Kidney epithelial cell (primary cell): ENCODE measurements at places on chromosomes 12 and 14. TPM values are rescaled to one million over a fixed set of nuclear protein-coding genes. Genes with fewer than 3 reads are reported as not detected.

Gene TSPAN9
- 17.7 and 18.5 TPM in 2 replicates for total RNA-seq

Gene SIX1
- total RNA-seq: 2.9 and 3.3 TPM in 2 replicates

Gene TMEM260
- total RNA-seq: 14.8 and 16.5 TPM in 2 replicates

Gene PPP1R12A
- 42.6 and 47.2 TPM in 2 replicates for total RNA-seq

Gene RNASE3
- total RNA-seq: not detected in 2 replicates

Gene RAB15
- 18.2 and 21.9 TPM in 2 replicates for total RNA-seq

Gene KRT79
- not detected in 2 replicates for total RNA-seq

Gene BATF
- total RNA-seq: 0.14 TPM in 1 of 2 replicates, not detected in the other

Gene DAD1
- 328 and 351 TPM in 2 replicates for total RNA-seq

Gene NEUROD4
- not detected in 2 replicates for total RNA-seq

Gene KICS2
- total RNA-seq: 5.2 and 11.4 TPM in 2 replicates

Gene LAG3
- not detected in 2 replicates for total RNA-seq

Gene LRP1-AS
- total RNA-seq: not detected in 2 replicates

Gene LTBP2
- total RNA-seq: 69.5 and 81.5 TPM in 2 replicates

Gene GALNT9
- total RNA-seq: 1.5 and 9.4 TPM in 2 replicates

Gene TECPR2
- total RNA-seq: 16.6 and 16.9 TPM in 2 replicates

Gene NTS
- not detected in 2 replicates for total RNA-seq

Gene CIROP
- total RNA-seq: not detected in 2 replicates

Gene TSPAN19
- total RNA-seq: 0.92 TPM in 1 of 2 replicates, not detected in the other

Gene GDF3
- total RNA-seq: not detected in 2 replicates

Gene KLRG1
- total RNA-seq: 0.48 and 2.5 TPM in 2 replicates

Gene HHIPL1
- 1.1 and 4.8 TPM in 2 replicates for total RNA-seq

Gene APOF
- not detected in 2 replicates for total RNA-seq

Gene KSR2
- 0.14 and 0.29 TPM in 2 replicates for total RNA-seq

Gene CELA1
- not detected in 2 replicates for total RNA-seq

Gene PMEL
- 0.96 and 1.1 TPM in 2 replicates for total RNA-seq

Gene RERGL
- not detected in 2 replicates for total RNA-seq

Gene ADCY4
- 4.0 and 9.0 TPM in 2 replicates for total RNA-seq

Gene MYF6
- not detected in 2 replicates for total RNA-seq

Gene CCDC88C
- 22.4 and 25.5 TPM in 2 replicates for total RNA-seq

Gene CFAP251
- total RNA-seq: 3.3 and 3.7 TPM in 2 replicates

Gene PMCH
- not detected in 2 replicates for total RNA-seq

Gene SPX
- 7.5 and 9.4 TPM in 2 replicates for total RNA-seq

Gene RCOR1
- 13.1 and 13.4 TPM in 2 replicates for total RNA-seq

Gene ZFYVE1
- 18.4 and 20.4 TPM in 2 replicates for total RNA-seq
